ENCODE measurements at places on chromosomes 1 and 21.

DNA sequence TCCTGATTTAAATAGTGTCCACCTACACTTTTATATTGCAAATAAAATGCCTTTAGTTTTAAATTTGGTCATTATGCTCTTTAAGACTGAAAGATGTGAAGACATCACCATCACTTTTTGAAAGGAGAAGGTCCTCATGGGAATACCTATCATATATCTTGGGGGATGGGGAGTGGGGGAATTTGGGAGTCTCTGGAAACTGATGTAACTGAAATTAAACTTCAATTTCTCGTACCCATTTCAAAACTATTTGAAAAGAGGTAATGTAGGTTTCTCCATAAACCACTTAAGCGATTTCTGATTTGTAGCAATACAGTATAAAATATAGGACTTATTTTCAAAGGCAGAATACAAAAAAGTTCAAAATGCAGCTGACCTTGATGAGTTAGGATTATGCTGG, 924 bp downstream of the EXTL2 start:
- no peak for DNase-seq

DNA sequence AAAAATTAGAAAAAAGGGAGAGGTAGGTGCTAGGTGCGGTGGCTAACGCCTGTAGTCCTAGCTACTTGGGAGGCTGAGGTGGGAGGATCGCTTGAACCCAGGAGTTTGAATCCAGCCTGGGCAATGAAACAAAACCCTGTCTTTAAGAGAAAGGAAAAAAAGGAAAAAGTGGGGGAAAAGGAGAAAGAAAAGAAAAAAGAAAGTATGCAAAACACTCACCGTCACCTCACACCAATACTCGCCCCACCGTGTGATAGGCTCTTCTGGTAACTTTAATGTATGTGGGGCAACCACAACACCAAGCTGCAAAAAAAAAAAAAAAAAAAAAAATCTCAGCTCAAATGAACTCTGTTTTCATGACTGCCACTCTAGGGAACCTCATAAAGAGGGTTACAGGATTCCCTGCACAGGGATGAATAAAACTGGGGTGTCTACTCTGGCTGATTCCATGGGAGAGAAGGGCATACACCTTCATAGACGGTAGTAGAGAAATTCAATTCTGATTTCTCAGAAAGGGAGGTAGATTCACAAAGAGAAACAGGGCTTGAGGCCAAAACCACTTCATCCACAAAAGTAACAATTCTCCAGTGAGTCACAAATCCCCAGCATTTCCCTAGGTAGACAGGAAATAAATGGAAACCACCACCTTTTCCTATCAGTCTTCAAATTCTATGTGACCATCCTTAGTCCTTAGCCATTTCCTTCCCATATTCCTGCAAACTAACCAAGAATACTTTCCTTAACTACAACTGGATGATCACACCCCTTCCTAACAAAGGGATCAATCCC, 2.5 kb downstream of the MRPL9 start:
- DNase-seq = no peak

- no peak for DNase-seq
Measured at GRCh38 chr1:201274616-201275252, 8.6 kb upstream of the PKP1 start.

DNA sequence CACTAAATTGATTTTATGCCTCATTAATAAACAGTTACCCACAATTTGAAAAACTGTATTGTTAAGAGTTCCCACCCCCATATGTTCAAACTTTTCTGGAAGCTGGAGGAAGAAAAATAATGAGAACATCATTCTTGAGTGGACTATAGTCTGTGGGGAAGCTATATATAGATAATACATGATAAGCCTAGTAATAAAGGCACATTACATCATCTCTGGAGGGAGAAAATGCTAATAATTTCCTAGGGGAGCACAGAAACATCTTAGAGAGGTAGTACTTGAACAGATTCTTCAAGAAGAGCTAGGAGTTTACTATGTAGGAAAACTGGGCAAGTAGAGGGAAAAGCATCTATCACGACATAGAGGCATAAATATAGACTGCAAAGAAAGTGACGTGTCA, 19.6 kb downstream of the CYP2J2 start:
- DNase-seq = no peak

- no peak for DNase-seq
Measured at GRCh38 chr1:4127592-4128140, 227.6 kb upstream of the C1orf174 start.

DNA sequence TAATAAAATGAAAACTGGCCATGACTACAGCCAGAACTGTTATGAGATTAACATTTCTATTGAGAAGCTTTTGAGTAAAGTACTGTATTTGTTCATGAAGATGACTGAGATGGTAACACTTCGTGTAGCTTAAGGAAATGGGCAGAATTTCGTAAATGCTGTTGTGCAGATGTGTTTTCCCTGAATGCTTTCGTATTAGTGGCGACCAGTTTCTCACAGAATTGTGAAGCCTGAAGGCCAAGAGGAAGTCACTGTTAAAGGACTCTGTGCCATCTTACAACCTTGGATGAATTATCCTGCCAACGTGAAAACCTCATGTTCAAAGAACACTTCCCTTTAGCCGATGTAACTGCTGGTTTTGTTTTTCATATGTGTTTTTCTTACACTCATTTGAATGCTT, 164.0 kb downstream of the NEK7 start:
- DNase-seq = no peak

DNA sequence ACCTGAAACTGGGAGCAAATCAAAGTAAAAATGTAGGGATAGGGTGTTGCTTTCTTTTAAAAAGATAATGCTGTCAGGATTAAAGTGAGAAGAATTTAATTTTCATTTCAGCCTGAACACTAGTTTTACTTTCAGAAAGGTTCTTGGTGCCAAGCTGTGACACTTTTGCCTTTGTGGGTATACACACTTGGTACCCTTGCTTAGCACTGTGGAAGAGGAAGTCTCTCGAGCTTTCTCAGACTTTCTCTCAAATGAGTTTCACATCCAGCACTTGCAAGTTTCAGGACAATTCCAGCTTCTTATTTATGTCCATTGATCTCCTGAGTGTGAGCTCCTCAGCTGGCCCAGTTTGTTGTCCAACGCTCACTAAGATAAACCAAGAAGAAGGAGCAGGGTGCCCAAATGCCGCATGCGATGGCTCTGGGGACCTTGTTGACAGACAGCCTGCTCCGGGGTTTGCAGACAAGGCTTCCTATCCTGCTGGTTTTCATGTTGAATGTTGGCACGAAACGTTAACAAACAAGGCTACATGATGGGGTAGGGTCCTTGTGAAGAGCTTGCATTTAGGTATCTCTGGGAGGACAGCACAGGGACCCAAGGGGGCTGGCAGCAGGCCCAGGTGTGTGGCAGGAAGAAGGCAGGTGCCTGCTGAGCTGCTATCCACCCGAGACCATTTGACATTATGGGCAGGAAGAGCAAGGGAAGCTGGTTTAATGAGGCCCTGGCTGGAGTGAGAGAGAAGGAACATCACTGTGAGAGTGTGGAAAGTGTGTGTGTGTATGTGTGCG, 79.7 kb downstream of the POFUT2 start:
- DNase-seq = no peak

- DNase-seq = no peak
Measured at GRCh38 chr1:97047421-97047793, 325.8 kb downstream of the PTBP2 start.

GRCh38 chr1:226490426-226490809, 58.1 kb upstream of the STUM start:
- DNase-seq = no peak

GRCh38 chr1:209746451-209747165, 9.2 kb upstream of the TRAF3IP3 start:
- peak; percentile 53 for DNase-seq

GRCh38 chr1:226643611-226644540, 95.2 kb downstream of the ITPKB start:
- DNase-seq = no peak

GRCh38 chr1:167420510-167420909, 97.8 kb downstream of the CD247 start:
- no peak for DNase-seq

DNA sequence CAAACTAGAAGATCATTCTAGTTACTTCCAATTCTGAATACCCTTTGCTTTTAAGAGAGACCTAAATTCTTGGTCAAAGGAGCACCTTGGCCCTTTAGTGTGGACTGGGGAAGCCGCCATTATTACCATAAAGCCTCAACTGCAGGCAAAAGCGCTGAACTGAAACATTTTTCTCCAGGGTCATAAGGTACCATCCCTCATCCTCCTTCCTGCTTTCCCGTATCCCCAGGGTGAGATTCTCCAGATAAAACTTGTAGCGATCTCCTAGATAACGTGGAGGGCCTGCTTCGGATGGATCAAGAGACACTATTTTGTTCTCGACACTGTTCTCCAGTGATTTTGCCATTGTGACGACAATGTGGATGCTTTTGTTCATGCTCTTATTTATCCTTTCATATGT, 9.8 kb downstream of the SLAMF1 start:
- no peak for DNase-seq

DNA sequence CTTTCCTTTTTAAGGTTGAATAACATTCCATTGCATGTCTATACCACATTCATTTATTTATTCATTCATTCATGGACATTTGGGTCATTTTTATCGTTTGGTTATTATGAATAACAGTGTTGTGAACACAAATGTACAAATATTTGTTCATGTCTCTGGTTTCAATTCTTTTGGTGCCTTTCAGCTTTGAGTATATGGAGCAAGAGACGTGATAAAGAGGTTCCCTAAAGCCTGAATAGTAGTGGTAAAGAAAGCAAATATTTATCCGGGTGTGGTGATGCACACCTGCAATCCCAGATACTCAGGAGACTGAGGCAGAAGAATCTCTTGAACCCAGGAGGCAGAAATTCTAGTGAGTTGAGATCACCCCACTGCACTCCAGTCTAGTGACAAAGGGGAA, 5.3 kb upstream of the RLF start:
- DNase-seq = peak; percentile 87

DNA sequence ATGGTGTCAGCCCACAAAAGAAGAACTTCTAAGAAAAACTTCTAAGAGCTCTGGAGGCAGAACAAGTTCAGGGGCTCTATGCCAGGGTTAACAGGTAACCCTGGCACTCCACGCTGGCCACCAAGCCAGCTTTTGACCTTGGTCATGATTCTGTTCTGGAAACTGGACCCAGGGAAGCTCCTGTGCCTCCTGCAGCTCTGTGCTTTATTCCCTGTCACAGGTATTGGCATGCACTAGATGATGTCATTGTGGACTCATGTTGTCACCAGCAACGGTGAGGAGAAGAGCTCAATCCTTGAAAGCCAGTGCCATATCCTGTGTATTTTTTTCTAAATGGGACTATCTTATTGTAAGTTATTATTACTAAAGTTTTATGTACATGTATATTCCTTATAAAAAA, 56.7 kb upstream of the GCLM start:
- DNase-seq = peak; percentile 89

- DNase-seq = peak; percentile 35
Measured at GRCh38 chr1:28056129-28056925, 32.1 kb downstream of the EYA3 start.

DNA sequence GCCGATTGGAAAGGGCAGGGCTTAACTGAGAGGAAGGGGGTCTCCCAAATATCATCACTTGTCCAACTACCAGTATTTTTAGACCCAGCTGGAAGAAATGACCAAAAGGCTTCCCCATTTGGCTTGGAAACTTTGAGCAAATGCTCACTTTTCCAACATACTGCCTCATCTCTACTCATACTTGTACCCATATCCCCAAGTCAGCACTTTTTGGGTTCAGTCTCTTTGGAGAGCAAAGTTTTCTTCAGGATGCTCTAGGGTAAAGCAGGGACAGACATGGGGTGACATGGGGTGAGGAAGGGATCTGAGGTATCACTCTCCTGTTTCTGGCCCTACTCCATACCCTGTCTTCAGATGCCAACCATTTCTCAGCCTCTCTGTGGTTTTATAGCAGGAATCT, 27.2 kb downstream of the LRRN2 start:
- DNase-seq = no peak

DNA sequence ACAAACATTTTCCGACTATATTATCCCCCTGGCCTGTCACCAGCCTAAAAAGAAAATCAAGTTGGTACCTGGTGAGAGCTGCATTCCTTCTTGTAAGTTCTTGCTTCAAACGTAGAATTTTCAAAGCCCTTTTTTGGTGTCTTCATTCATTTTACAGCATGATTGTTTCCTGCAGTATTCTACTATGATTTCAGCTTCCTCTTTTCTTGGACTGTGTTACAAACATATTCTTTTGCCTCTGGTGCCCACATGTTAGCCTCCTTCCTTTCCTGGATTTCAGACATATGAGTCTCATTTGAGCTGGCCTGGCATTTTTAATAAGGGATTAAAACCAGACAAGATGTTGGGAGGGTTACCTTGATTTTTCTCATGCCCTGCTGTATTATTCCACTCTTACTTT, 142.5 kb downstream of the PIGK start:
- DNase-seq = no peak

DNA sequence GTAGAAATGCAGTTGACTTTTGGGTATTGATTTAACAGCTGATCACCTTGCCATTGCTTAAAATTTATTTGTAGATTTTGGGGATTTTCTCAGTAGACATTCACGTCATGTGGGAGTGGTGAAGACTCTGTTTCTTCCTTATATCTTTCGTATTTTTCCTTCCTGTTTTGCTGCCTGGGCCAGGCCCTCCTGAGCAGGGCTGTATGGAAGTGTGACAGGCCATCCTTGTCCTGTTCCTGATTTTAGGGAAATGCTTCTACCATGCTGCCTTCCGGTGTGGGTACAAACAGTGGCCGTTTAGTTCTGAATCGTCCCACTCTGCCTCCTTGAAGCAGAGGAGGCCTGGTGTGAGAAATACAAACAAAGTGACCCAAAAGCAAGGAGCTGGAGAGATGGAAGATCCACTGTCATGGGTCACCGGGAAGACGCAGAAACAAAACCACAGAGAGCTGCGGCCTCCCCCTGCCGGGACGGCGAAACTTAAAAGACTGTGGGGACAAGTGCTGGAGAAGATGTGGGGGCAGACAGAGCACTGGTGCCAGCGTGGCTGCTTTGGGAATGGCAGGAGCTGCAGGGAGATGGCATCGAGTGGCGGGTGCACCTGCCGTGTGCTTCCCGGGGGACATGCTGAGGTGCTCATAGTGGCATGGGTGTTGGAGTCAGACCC, 7.6 kb downstream of the AGPAT3 start:
- DNase-seq = no peak

- DNase-seq = peak; percentile 63
Measured at GRCh38 chr1:228393268-228393701, 13.3 kb downstream of the TRIM11 start.

DNA sequence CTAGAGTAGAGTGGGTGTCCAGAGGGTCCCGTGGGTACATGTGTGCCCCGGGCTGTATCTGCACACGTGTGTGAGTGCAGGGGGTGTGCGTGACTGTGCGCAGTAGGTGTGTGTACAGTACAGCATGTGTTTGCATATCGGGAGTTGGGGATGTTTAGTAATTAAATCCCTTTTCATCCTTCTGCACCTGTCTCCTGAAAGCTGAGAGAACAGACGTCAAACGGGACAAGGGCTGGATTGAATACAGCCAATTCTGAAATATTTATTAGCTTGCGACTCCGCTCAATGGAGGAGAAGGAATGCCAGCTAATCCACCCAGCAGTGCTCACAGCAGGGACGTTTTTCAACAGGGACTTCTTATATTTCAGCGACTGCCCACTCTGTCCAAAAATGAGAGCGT, 44.7 kb upstream of the CASZ1 start:
- DNase-seq = peak; percentile 75
